Right lobe of liver (tissue), 6 donors: ENCODE measurements at places on chromosomes 1 and 21. TPM values are rescaled to one million over a fixed set of nuclear protein-coding genes. Genes with fewer than 3 reads are reported as not detected.

- H3K27me3 ChIP-seq, result no peaks in the 10 kb centered on the region
- no peaks in the 10 kb centered on the region for H3K4me1 ChIP-seq
- no peak for DNase-seq
Observed at GRCh38 chr1:21028520-21029145, 148.1 kb downstream of the EIF4G3 start.

- no peaks in the 10 kb centered on the region for H3K36me3 ChIP-seq
- DNase-seq, result no peak
- H3K27me3 ChIP-seq, result no peaks in the 10 kb centered on the region
- H3K4me3 ChIP-seq, result no peak overlapping the region
Observed at GRCh38 chr1:10714337-10715114, 81.9 kb downstream of the CASZ1 start.

DNA sequence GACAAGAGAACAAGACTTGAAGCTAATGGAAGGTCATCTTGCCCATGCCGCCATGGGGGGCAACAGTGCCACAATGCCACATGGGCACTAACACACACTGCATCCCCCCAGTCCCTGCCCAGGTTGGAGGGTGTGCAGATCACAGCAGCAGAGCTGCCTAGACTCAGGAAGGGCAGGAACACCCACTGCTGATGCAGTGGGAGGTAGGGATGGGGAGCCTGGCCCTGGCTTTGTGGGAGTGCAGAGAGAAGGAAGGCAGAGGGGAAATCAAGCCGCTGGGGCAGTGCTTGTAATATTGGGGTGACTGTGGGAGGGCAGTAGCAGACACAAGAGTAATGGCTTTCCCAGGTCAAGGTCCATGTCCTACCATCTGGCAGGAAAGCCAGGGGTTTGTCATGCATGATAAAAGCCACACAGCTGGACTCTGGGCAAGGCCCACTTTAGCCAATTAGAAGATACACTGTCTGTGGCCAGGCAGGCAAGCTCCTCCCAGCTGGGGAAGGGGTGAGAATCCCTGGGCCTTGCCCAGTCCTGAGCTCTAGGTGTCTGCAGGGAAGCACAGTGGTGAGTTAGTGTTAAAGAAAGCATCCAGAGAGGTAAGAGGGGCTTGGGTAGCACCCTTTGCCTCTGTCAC, 25.4 kb upstream of the MEF2D start:
- H3K27me3 ChIP-seq, result no peaks in the 10 kb centered on the region
- DNase-seq, result no peak
- H3K36me3 ChIP-seq, result no peaks in the 10 kb centered on the region
- H3K4me1 ChIP-seq, result no peaks in the 10 kb centered on the region

- no peaks in the 10 kb centered on the region for H3K27me3 ChIP-seq
- H3K4me3 ChIP-seq, result peak within 1 kb of the TSS; percentile 40
- DNase-seq, result peak; percentile 47
- no peaks in the 10 kb centered on the region for H3K4me1 ChIP-seq
Observed at GRCh38 chr1:206117151-206117948, at the start of gene AVPR1B. AVPR1B (minus strand) TSS chr1:206117388; CDS start chr1:206116890, 498 bp downstream.

GRCh38 chr1:111620441-111620971, 917 bp downstream of the RAP1A start:
- DNase-seq, result no peak
- H3K4me3 ChIP-seq, result peak overlapping the region; percentile 79
- H3K27me3 ChIP-seq, result no peaks in the 10 kb centered on the region
- no peaks in the 10 kb centered on the region for H3K36me3 ChIP-seq
- peak overlapping the region; percentile 90 for H3K27ac ChIP-seq

DNA sequence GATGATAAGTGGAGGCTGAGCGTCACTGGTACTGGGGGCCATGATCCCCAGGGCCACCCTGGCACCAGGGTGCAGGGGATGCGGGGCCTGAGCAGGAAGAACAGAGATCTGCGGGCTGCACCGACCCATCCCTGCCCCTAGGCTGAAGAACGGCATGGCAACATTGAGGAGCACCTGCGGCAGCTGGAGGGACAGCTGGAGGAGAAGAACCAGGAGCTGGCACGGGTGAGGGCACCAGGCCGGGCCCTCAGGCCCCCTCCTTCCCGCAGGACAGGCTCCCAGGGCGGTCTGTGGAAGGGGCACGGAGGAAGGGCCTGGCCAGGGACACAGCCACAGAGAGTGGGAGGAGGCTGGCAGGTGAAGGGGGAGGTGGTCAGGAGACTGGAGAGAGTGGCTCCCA, 21.8 kb downstream of the PPFIA4 start:
- no peak overlapping the region for H3K27ac ChIP-seq
- H3K36me3 ChIP-seq, result no peaks in the 10 kb centered on the region
- no peaks in the 10 kb centered on the region for H3K4me1 ChIP-seq
- DNase-seq, result no peak
- no peak overlapping the region for H3K4me3 ChIP-seq

Gene ZMYND12
- total RNA-seq, result 1.5 TPM

Gene KCNJ6
- not detected for total RNA-seq

Gene FCGR3B
- total RNA-seq, result 7.8 TPM

Gene CBS
- total RNA-seq, result 63.5 TPM

Gene TCHH
- 0.12 TPM for total RNA-seq
